ENCODE measurements at places on chromosomes 11 and 22.

- peak; percentile 29 for DNase-seq
These were observed 3.8 kb downstream of the MUC5AC start for GRCh38 chr11:1161410-1162137.

GRCh38 chr11:19861171-19861570 is 148.5 kb downstream of the NAV2 start:
- no peak for DNase-seq

- DNase-seq: no peak
These were observed 37.7 kb upstream of the SPON1 start for GRCh38 chr11:13924801-13925327.

- DNase-seq: no peak
These were observed 2.1 kb upstream of the PHLDB1 start for GRCh38 chr11:118605116-118605867.

DNA sequence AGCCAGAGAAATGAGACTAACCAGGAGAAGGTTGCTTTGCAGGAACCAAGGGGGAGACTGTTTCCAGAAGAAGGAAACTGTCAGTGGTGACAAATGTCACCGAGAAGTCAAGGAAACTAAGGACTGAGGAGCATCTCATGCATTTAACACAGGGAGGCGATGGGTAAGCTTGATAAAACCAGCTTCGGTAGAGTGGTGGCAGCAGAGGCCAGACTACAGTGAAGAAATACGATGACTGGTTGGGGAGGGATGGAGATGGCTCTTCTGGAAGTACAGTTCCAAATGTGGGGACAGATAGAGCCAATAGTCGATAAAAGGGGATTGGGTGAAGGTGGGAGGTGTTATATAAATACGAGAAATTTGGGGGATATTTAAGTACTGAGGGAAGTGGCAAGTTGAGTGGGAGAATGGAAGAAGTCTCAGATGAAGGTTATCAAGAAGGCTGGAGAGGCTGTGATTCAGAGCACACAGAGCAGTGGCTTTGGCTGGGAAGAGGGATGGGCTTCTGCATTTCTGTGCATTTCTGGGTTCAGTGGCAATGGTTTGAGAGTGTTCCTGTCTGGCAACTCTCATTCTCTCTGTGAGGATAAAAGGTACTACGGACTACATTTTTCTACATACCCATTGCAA is 29.2 kb downstream of the SC5D start:
- peak; percentile 60 for DNase-seq

DNA sequence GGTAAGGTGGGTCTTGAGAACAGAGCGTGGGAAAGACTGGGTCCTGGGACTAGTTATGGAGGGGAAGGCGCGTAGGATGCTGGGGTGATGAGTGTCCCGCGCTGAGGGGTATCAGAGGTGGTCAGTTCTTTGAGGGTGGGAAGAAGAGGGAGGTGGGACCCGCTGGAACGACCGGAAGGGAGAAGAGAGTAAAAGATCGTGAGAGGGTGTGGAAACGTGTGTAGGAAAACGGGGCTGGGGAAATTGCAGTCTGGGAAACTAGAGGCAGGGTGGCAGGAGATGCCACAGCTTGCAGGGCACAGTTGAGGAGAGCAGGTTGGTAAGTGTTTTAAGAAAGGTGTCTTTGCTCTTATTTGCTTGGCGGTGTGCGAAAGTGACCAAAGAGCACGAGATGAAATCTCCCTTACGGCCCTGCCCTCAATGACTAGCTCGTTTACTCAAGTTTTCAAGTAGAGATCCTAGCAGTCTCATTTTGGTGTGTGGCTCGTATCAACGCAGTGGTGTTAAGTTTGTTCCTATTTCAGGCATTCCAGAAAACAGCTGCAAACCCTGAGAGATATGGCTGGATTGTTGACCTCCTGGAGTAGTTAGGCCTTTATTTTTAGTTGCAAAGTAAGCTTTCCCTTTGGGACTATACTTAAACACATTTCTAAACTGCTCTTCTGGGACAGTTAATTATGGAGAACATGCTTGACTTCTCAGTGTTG is 615 bp downstream of the STT3A start:
- DNase-seq: peak; percentile 7

DNA sequence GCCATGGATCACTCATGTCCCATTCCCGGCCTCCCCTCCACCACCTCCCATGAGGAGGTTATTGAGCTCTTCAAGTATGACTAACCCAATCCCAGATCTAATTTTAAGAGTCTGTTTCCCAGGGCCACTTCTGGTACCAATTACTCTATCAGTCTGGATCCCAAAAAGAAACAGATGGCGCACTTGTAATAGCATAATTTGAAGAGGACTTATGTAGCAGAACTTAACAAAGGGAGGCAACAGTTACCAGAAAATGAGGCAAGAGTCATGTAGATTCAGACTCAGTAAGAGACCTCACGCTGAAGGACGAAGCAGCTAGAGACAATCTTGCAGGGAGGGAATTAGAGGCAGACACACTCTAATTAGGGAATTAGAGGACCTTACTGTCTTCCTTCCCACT is 46.9 kb downstream of the DDX6 start:
- DNase-seq: no peak

- no peak for DNase-seq
These were observed 27.9 kb downstream of the ASCC2 start for GRCh38 chr22:29810216-29810615.

GRCh38 chr11:127485541-127485940 is 485.0 kb upstream of the KIRREL3 start:
- DNase-seq: no peak

- no peak for DNase-seq
These were observed 10.6 kb downstream of the EIF3M start for GRCh38 chr11:32594272-32594671.
